ENCODE measurements at places on chromosomes 7 and 10.

GRCh38 chr7:40490603-40490924, 355.8 kb downstream of the SUGCT start:
- no peak for DNase-seq

DNA sequence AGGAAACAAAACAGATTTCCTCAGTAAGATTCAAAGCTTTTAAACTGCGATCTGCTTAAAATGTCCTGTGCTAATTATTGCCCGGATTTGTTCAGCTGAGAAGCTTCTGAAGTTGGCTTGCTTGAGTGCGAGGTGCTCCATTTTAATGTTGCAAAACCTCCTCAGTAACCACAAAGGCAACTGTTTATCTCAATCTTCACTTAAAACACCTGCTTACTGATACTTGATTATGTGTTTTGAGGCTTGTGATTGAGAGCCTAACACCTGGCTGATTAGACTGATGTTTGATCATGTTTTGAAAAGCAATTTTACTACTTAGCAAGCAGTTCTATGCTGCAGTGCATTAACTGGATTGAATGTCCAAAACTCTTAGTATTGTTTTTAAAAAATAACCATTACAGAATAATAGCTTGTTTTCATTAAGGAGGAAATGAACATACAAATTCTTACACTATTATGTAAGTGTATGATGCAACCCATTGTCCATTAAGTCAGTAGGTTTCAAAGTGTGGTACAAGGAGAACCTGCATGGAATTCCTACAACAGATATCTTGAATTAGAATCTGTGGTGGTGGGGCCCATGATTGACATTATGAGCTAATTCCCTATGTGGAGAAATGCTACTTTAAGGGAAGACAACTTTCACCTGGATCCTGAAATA, 96.9 kb upstream of the FAM180A start:
- no peak for DNase-seq

DNA sequence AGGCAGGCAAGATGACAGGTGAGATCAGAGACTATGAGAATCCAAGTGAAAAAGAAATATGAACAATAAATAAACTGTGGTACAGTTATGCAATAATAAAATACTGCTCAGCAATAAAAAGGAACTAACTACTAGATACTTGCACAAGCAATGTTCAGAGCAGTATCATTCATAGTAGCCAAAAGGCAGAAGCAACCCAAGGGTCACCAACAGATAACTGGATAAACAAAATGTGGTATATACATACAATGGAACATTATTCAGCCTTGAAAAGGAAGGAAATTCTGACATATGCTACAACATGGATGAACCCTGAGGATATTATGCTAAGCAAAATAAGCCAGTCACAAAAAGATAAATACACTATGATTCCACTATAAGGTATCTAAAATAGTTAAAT, 76.9 kb upstream of the KCNIP2 start:
- DNase-seq: no peak

GRCh38 chr7:127057918-127058317, 194.8 kb downstream of the GRM8 start:
- DNase-seq: no peak

- DNase-seq: no peak
These were observed 50.1 kb upstream of the TMEM72 start for GRCh38 chr10:44860811-44861736.

- peak; percentile 24 for DNase-seq
These were observed 1.2 kb upstream of the SMNDC1 start for GRCh38 chr10:110305767-110306451.

GRCh38 chr7:135509589-135509838, 388 bp downstream of the CNOT4 start:
- DNase-seq: no peak

DNA sequence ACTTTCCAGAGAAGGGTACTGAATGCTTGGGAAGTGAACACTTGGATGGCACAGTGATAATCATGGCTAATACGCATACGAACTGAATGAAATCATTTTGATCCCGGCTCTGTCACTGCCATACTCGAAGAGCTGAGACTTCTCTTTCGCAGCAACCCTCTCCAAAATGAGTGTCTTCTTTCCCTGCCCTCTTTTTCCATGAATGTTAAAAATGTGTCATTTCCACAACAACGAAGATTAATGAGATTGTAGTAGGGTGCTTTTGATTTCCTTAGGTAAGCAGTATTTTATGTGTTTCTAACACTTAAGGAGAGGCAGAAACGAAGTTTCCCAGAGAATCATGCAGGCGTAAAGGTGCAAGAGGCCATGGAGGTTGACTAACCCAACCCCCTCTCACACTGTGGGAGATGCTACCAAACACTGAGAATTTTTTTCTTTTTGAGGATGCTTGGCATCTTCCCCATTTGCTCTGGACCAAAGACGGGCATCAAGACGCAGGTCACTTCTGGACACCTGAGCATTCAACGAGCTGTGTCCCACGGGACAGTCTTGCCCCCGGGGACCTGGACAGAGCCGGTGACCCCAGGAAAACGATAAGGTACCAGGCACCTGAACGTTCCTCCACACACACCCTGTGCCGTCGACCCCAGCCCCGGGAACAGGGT, 823 bp downstream of the COPG2 start:
- no peak for DNase-seq

- DNase-seq: no peak
These were observed 39.7 kb downstream of the CDC14C start for GRCh38 chr7:48964074-48964473.

DNA sequence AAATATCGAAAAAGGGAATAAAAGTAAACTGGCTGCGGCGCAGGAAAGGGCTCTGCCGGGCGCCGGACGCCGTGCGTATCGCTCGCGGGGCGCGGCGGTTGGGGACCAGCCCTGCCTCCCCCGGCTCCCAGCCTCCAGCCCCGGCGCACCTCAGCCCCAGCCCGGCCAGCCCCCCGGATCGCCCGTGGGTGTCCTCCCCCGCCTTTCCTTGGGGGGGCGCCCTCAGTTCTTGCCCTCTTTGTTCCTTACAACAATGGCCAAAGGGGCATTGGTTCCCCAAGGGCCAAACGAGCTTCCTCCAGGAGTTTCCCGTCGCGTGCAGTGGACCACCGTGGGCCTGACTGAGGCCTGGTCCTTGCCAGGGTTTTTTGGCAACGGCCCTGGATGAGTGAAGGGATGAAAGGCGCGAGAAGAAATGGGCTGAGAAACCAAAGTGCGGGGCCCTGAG, 1.2 kb downstream of the MACROH2A2 start:
- DNase-seq: no peak

GRCh38 chr10:15472008-15472407, 100.9 kb upstream of the FAM171A1 start:
- no peak for DNase-seq

GRCh38 chr10:124060148-124060720, 33.2 kb downstream of the CHST15 start:
- no peak for DNase-seq

DNA sequence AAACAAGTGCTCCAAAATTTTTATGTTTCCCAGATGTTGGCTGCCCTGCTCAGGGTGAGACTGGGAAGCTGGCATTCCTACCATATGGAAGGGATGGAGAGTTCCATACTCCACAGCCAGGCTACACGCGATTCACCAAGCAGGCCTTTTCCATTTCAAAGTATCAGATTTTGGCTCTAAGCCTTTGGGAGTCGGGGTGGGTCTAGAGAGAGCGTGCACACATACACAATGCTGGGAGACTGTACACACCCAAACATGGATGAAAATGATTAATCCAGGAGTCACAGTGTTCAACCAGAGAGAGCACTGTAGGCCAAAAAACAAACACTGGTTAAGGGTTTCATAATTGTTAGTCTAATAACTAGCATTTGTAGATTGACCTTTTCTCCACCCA, 295.0 kb downstream of the BICC1 start:
- DNase-seq: no peak

GRCh38 chr7:14024406-14024805, 34.9 kb upstream of the ETV1 start:
- no peak for DNase-seq

GRCh38 chr10:129888784-129889616, 75.1 kb downstream of the EBF3 start:
- DNase-seq: peak; percentile 17

- no peak for DNase-seq
These were observed 789 bp downstream of the PDGFA start for GRCh38 chr7:518630-519483.

DNA sequence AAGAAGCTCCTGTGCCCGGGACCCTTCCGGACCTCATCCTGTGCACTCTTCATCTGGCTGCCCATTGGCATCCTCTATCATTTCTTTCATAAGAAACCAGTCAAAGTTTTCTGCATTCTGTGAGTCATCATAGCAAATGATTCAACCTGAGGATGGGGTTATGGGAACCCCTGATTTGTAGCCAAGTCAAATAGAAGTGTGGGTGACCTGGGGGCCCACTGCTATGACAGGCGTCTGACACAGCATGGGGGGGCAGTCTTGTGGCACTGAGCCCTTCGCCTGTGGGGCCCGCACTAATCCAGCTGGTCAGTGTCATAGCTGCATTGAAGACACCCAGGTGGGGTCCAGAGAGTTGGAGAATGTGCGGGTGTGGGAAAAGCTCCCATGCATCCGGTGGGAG, 230.4 kb downstream of the USP6NL start:
- DNase-seq: no peak

DNA sequence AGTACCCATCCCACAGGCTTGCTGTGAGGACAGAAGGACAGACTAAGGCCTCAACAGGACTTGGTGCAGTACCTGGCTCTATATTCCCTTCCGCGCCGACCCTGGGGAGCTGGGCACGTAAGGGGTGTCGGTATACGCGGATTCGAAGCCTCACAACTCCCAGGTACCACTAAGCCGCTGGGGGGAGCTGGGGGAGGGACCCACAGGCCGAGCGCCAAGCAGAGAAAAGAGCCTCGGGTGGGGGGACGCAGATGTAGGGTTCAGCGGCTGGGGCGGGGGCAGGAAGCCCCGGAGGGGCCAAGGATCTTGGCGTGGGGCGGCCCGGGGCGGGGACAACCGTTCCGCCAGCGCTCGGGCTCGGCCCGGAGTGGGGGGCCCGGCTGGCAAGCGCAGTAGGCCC, 126.4 kb upstream of the ZNF746 start:
- DNase-seq: peak; percentile 32

- no peak for DNase-seq
These were observed 30.2 kb upstream of the ZFAND2A start for GRCh38 chr7:1189986-1190772.

DNA sequence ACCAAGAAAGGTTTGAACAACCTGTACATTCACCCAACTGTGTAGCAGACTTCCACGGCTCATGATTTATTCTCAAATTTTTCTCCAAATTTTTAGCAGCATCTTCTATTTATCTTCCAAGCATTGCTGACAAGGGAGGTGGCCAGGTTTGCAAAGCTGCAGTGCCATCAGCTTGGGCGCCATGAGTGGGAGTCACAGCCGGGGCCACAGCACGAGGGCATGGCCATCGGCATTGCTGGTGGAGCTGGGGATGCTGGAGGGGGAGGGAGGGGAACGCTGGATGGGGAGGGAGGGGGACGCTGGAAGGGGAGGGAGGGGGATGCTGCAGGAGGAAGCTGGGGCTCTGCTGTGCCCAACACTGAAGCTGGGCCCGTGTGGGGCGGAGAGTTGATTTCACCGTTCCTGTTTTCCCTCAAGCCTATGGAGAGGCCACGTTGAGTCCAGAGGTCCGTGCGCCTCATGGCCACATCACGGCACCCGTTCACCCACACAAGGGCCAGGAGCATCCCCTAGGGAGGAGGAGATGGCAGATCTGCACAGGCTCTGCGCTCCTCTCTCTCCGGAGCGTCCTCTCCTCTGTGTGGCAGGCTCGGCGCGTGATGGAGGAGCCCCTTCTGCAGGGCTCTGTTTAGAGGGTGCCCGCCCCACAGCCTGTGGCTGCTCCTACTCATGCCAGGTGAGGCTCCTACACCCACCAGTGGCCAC, 520.2 kb downstream of the DNAJB6 start:
- no peak for DNase-seq

DNA sequence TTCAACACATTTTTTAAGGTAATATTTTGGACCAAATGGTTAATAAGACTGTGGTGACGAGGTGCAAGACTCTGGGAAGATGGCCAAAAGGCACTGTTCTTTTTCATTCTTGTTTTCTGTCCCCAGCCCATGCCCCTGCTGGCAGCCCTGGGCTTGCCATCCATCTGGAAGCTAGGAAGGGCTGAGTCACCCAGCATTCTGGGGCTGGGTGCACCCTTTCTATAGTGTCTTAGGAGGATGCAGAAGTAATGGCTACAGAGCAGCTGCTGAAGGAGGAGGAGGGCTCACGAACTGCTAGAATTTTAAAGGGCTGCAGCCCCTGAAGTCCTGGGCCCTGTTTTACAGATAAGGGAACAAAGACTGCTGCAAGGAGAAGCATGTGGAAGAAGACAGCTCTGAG, 42.8 kb upstream of the ZNF32 start:
- DNase-seq: no peak

DNA sequence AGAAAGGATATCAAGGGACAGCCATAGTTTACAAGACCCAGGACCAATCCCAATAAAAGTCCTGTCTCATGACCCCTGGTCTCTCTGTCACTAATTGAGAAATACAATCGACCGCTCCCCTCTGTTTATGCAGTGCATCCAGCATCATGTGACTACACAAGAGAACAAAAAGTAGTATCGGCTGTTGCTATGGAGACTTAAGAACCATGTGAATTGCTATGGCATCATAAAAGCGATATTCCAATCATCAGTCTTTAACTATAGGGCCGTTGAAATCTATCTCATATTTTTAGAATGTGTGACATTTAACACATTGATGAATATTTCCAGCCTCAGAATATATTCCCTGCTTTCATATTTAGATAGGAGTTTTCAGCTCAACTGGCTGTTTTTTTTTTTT, 139.3 kb downstream of the FRMD4A start:
- no peak for DNase-seq

GRCh38 chr7:37988721-37989650, 68.5 kb downstream of the EPDR1 start:
- DNase-seq: no peak

- no peak for DNase-seq
These were observed 4.8 kb downstream of the OSBPL3 start for GRCh38 chr7:24975172-24975571.

GRCh38 chr7:112580717-112581435, 100.1 kb downstream of the LSMEM1 start:
- no peak for DNase-seq

- no peak for DNase-seq
These were observed 438.1 kb downstream of the SUGCT start for GRCh38 chr7:40572810-40573465.

GRCh38 chr7:42385912-42386311, 148.9 kb upstream of the GLI3 start:
- no peak for DNase-seq

DNA sequence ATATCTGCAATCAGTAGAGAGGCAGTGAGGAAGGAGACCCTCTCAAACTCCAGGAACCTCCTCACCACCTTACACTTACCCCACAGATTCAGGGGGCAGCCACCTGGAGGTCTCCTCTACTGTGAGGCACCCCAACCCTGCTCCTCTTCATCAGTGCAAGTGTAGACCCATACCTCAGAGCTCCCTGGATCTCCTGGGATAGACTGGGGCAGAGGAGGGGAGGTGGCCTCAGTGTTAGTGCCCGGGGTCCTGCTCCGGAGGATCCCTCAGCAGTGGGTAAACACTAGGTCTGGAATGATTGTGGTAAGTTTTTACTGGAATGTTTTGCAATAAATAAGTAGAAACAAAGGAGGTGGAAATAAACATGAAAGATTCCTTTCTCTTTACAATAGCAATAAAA, 31.1 kb downstream of the ANTXRL start:
- DNase-seq: no peak
